ENCODE measurements at places on chromosomes 7 and 10.

- peak; percentile 92 for DNase-seq
Measured at GRCh38 chr10:101903827-101904550, 60.4 kb upstream of the KCNIP2 start.

DNA sequence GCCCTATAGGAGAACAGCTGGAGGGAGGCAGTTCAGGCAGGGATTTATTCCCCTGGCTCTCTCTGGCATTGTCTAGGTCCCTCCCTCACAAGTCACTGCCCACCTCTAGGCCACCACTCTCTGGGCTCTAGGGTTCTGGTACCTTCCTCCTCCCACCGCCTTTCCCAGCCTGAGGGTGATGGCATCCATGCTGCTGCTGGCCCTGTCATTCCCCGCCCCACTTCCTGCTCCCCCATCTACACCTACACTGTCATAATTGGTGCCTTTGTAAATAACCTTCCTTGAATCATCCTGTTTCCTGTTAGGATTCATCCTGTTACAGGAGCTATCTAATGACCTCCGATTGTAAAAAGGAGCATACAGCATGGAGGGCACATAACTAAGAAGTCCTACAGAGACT, 303.3 kb upstream of the COBL start:
- peak; percentile 19 for DNase-seq

- DNase-seq, result peak; percentile 18
Measured at GRCh38 chr10:76297780-76298281, 866.4 kb downstream of the LRMDA start.

DNA sequence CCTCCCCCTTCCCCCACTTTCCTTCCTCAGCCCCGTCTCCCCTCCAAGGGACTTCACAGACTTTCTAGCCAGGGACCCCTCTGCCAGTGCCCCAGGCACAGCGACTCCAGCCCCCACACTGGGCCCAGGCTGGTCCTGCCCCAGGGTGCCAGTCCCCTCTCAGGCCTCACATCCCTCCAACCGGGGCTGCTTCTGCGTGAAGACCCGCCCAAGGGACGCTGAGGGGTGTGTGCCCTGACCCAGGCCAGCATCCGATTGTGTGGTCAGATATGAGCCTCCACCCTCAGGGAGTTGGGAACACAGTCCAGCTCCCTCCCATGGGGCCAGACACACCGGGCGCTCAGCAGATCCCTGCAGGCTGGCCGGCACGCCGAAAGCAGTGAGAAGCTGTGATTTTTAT, 97.0 kb downstream of the MICALL2 start:
- no peak for DNase-seq

GRCh38 chr10:82211346-82211745, 336.4 kb downstream of the NRG3 start:
- DNase-seq, result no peak

DNA sequence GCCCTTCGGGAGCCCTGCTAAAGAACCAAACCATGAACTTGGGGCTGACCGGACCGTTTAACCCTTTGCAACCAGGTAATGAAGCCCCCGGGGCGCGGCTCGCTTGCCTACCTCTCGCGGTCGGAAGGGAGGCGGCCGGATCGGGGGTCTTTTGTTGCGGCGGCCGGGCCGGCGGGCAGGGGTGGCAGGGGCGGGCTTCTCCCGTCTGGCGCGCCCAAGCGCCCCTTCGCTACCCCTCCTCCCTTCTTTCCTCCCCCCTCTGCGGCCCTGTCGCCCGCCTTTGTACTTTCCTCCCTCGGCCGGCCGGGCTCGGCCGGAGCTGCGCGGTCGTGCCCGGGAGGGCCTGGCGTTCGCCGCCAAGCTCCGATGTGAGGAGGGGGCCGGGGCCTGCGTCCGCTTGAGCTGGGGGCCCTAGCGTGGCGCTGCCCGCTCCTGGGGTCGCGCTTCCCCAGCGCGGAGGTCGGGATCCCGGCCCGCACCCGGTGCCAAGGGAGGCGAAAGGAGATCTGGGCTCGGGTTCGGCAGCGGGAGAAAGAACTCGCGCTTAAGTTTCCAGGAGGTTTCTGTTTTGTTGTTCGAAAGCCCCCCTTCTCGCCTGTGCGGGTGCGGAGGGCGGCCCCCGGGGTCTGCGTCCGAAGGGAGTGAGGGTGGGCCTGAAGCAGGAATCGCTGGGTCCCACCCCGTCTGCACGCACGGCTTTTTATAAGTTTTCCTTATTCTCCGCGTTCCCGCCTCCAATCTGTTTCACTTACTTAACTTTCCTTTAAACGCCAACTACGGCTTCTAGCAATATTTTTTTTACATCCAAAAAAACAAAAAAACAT, 436.8 kb upstream of the GALNT17 start:
- DNase-seq, result peak; percentile 64

GRCh38 chr10:46326971-46327370, 40.2 kb downstream of the ANTXRL start:
- DNase-seq, result no peak

- no peak for DNase-seq
Measured at GRCh38 chr10:94334857-94335256, 27.9 kb downstream of the NOC3L start.

DNA sequence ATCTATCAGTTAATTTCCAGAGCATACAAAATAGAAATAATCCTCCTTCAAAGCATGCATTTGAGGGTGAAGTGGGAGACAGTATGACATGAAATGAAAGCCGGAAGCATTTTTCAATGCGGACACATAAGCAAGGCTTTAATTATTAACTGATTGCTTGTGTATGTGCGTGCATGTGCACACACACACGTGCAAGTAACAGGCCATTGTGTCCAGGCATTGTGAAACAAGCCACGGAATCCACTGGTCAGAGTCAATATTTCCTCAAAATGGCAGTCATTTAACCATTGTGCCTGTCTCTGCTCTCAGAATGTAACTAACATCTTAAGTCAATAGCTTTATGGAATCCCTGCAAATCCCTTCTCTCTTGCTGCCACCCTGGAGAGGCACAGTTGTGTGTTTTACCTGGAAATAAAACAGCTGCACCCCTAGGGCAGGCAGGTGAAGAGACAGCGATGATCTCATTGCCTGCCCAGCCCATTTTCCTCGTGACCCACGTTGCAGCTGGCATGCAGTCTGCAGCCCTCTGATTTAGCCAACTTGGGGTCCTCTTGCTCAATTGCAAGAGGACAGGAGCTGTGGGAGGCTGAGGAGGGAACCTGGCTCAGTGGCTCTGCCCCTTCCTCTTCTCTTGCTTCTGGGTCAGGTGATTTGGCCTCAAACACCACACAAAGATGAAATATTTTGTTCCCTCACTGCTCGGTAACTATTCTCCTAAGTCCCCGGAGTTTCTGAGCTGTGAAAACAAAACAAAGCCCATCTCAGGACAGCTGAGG, 500.9 kb upstream of the ZMIZ1 start:
- no peak for DNase-seq

DNA sequence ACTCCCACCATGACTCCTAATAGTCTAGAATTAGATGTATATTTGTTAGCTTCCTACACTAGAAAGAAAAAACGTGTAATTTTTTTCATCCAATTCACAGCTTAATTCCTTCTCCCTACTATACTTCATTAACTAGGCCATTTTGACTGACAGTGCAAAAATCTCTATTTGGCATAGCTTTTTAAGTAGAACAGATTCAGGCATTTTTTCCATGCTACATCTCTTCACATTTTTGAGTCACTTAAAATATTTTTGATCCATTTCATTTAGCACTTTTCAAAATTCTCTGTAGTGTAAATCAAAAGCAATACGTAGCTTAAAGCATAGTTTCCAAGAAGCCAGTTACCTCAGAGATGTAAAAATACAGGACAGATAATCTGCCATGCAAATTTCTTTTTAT, 391.1 kb upstream of the NPVF start:
- DNase-seq, result no peak

DNA sequence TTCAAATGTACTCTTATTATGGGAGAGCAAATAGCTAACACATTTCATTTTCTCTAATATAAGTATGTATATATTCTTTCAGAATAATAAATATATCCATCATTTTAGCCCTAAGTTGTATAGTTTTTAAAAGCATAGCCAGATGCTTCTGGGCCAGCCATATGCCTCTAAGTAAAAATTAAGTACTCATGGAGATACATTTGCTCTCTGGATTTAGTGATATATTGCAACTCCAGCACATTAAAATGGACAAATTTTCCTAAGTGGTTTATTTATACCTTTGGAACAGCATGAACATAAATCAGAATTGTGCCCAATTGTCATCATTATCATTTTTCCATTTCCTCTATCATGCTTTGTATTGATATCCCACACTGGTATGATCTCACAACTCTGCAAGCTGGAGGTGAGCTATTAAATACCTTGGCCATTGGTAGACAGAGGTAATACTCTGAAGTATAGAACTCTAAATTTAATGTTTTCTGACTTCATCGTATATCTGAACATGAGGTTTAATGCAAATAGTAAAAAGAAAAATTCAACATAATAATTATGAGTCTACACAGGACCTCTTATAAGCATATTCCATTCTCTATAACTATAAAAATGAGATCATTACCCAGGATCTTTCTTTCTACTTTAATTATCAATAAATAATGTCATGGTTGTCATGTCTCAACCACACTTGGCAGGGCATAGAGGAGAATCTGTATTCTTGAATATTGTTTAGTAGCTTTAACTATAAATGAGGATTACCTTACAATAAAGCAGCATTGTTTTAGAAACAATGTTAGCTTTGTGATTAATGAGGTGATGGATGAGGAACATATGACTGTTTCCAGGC, 90.8 kb downstream of the AGMO start:
- DNase-seq, result no peak

DNA sequence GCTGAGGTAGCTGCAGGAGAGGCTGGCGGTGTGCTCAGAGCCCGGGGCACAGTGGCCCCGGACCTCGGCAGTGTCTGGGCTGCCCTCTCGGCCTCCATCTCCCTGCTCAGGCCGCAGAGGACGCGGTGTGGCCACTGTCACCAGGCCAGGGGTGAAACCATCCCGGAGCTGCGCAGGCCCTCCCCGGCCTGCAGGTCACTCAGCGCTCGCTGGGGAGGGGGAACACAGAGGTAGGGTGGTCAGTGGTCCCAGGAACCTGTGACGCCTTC, 49.8 kb upstream of the DAGLB start:
- no peak for DNase-seq

GRCh38 chr7:29878081-29878688, 71.9 kb downstream of the WIPF3 start:
- peak; percentile 49 for DNase-seq

DNA sequence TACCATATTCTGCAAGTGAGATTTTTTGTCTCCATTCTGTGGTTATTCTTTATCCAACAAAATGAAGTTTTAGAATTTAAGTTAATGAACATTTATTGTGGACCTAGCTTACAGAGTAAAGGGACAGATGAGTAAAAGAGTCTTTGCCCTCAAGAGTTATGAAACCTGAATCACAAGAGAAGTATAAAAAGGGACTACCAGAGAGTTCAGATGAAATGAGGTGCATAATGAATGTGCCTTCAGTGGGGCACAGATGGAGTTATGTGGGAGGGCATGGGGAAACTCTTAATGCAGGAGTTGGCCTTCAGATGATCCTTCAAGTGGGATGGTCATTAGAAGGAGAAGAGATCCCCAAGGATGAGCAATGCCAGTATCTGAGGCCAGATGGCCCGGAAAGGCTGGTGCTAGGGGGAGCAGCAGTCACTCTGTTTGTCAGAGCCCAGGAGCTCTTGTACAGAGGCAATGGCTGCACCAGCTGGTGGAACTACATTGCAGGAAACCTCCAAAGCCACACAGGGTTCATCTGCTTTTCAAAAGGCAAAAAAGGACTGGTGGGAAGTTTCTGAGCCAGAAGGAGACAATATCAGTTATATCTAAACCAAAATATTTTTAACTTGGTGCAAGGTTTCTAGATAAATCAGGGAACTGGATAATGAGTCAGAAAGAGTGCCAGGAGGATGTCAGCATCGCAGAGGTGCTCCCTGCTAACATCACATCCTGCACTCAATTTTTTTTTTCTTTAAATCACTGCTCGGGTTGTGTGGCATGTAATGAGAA, 162.0 kb downstream of the KLF6 start:
- peak; percentile 1 for DNase-seq

GRCh38 chr10:13700473-13701144, 113.8 kb downstream of the PRPF18 start:
- DNase-seq, result no peak

DNA sequence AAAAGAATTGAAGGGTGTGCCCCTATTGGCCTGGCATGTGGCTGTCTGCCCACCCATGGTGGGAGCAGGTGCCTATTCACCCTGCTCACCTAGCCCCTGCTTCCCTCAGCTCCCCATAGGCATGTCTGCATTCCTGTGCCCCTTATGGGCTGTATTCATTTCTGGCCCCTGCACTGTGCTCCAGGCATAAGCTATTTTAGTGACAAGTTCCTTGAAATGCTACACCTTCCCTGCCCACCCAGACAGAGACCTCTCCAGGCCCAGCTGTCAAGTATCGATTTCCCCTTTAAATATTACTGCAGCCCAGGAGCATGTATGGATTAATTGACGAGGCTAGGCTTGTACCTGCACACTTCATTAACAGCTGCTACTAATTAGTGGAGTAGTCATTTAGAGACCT, 235.4 kb downstream of the RPS24 start:
- peak; percentile 18 for DNase-seq

- DNase-seq, result no peak
Measured at GRCh38 chr10:79403441-79404230, 41.8 kb downstream of the ZCCHC24 start.

- DNase-seq, result no peak
Measured at GRCh38 chr7:106057962-106058927, 53.9 kb downstream of the SYPL1 start.

DNA sequence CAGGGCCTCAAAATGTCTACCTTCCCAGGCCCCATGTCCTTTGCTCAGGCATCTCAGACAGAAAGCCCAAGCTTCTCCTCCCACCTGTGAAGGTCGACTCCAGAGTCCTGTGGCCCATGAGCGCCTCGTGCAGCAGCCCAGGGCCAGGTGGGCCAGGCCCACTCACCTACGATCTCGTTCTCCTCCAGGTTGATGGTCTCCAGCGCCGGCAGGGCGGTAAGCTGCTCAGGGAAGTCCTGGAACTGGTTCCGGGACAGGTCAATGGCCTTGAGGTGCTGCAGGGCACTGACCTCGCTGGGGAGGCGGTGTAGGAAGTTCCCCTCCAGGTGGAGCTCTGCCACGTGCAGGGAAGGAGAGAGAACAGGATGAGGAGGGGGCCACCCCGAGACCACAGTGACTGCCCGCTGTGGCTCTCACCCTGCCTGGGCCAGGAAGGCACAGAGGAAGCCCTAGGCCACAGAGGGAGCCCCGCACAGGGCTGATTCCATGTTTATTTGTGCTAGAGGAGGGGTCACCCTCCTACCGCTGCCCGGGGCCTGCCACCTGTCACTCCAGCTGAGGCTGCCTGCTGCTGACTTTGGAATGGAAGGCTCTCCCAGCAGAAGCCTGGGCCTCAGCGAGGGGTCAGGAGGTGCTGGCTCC, 40.0 kb upstream of the NPFFR1 start:
- peak; percentile 12 for DNase-seq

DNA sequence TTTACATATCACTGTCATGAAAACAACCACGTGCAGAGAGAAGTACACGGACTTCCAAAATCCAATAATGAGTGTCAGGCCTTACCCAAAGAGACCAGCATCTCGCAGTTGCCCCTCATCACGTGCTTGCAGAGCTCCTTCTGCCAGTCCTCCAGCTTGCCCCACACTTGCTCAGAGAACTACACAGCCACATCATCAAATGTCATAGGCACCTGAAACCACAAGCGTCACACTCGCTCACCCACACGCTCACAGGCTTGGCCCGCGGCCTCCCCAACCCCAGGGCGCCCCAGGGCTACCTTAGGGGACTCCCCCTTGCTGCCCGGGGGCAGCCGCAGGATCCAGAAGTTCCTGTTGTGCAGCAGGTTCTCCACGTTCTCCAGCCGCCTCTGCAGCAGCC, 123.4 kb upstream of the ZNF746 start:
- DNase-seq, result no peak

- peak; percentile 7 for DNase-seq
Measured at GRCh38 chr10:84256510-84257342, 11.9 kb downstream of the RGR start.

Data from NCI-H82 (cell line).